ENCODE measurements at places on chromosomes 4 and X.

- DNase-seq = no peak
Observed at GRCh38 chrX:50158593-50158992, 42.2 kb downstream of the AKAP4 start.

GRCh38 chr4:177255359-177255758 lies 54.3 kb upstream of the NEIL3 start:
- no peak for DNase-seq

DNA sequence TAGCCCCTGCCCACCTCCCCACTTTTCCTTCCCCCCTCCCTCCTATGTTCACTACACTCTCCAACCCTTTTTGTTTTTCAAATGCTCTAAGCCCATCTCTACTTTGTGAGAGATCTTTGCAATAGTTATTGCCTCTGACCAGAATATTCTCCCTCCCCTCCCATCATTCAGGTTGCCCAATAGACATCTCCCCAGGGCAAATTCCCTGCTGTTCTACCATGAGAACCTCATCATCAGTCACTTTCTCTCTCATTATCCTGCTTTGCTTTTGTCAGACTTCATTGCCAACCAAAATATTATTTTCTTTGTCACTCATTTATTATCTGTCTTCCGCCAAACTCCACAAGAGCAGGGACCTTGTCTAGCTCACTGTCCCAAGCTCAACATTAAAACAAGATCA lies 268.2 kb upstream of the PPARGC1A start:
- no peak for DNase-seq

DNA sequence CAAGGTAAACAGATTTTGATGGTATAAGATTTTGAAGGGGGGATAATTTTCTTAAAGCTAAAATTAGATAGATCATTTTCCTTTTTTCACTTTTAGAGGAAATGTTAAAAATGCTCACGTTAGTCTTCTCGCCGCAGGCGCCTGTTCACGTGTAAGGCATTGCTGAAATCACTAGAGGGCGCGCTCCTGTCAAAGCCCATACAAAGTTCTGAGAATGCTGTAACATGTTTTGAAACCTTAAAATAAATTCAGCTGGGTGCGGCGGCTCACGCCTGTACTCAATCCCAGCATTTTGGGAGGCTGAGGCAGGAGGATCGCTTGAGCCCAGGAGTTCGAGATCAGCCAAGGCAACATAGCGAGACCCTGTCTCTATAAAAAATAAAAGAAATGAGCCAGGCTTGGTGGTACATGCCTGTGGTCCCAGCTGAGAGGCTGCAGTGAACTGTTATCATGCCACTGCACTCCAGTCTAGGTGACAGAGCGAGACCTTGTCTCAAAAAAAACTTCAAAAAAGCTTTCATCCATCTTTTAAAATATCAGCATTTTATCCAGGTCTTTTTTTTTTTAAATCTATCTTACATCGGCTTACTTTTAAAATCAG lies 138.0 kb downstream of the RBMX2 start:
- peak; percentile 14 for DNase-seq

- DNase-seq = no peak
Observed at GRCh38 chr4:87019246-87019791, 84.5 kb downstream of the AFF1 start.

DNA sequence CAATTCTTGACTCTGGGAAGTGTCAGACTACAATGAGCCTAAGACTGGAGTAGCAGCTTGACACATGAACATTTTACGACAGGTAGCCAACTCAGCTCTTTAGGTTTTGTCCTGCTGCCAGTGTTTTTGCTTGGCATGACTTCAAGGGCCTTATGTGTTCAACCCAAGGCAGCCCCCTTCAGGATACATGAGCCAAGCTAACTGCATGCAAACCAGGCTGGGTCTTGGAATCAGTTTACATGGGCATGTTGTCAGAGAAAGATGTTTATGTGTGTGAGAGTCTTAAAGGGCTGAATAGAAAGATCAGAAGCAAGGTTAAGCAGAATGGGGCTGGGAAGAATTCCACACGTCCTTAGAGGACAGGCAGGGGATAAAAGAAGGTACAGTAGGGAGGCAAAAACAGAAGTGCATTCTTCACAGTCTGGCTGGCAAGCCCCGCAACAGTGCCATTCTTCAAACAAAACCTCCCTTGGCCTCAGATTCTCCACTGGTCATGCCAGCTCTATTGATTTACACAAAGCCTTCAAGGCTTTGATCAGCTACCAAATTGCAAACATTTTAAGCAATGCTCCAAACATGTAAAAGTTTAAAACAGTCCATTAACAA lies 97.3 kb downstream of the NKX6-1 start:
- DNase-seq = no peak
